ENCODE measurements at places on chromosomes 7 and 10.

DNA sequence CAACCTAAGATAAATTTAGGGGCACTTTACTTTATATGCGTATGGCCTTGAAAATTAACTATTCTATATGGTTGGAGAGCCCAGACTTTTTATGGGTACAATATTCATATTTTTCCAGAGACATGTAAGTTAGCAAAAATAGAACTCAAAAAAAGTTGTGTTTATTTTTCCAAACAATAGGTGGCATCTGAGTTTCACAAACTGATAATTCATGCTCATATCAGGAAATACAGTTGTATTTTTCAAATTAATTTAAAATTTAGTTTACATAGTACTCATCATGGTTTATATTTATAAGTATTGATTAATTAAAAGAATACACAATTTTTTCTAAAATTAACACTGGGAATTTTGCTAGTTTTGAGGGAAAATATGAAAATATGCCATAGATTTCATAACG lies 34.6 kb downstream of the ANKRD7 start:
- DNase-seq: no peak

DNA sequence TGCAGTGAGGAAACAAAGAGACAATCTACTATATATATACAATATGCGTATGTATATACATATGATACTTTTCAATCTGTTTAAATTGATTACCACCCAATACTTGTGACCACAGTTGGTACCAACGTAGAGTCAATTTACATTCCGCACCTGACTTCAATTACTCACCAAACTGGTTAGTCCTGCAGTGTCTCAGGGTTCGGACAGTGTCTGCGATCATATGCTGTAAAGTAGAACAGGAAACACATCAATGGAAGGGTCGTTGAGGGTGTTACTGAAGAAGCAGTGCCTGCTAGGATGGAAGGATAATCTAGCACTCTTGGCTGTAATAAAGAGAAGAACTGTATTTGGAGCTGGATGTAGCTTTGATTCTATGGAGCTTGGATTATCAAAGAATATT lies 179.7 kb upstream of the CDCA7L start:
- no peak for DNase-seq

- DNase-seq: no peak
Observed at GRCh38 chr7:82530361-82530760, 86.8 kb upstream of the CACNA2D1 start.

DNA sequence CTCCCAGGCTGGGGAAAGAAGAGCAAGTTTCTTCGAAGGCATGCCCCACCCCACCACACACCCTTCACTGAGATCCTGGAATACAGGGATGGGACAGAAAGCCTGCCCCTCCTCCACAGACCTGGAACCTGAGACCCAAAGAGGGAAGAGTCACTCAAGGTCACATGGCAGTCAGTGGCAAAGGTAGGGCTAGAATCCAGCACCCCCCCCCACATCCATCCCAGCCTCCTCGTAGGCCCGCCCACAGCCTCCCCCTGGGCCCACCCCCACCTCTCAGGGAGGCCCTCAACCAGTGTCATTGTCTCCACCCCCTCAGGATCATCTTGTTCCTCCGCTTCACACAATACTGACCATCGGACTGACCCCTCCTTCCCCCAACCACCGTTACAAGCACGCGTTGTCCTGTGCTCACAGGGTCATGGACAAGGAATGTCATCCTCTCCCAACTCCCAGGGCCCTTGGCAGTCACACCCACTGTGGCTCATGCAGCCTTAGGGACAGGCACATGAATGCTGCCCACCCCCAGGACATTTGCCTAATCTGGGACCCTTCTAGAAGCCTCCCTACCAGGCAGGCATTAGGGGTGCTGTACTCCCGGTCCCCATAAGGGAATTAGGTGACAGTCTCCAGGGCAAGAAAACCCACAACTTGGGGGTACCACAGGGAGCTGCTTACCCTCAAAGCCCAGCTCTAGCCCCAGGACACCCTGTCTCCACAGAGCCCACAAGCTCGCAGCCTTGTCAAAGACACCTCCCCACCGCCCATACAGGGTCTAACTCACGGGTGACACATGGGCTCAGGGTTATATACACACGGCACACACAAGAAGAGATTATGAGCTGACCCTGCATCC lies 1.4 kb downstream of the KCNH2 start:
- DNase-seq: peak; percentile 45

- no peak for DNase-seq
Observed at GRCh38 chr7:26052706-26053105, 99.3 kb upstream of the NFE2L3 start.

GRCh38 chr10:124356701-124357560 lies 61.8 kb downstream of the OAT start:
- no peak for DNase-seq

GRCh38 chr7:17058568-17058967 lies 176.8 kb upstream of the AGR3 start:
- no peak for DNase-seq

DNA sequence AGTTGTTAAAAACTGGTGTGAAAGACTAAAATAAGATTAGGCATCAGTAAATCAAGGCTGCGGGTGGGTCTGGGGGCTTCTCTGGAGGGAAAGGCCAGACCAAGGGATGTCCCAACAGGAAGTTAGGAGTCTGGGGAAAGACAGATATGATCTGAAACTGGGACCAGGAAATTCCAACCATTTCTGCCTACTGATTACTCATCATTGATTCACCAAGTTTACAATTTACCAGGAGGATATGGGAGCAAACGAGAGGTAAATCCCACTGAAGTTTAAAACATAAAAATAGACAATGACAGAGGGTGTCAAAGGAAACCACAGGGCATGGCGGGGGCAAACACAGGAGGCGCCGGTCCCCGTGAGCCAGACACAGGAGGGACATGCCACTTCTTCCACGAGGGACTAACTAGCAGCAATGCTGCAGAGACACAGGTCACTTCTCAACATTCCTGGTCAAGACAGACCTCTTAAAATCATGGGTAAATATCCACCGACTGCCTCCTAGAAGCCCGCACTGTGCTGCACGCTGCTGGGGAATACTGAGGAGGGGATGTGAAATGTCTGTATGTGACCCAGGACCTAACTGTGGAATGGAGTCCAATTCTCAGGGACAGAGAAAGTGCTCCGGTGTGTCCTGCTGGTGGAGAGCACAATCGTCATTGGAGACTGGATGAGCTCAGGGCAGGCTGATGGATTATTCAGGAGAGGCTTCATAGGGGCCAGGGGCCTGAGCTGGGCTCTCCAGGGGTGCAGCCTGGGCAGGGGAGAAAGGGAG lies 153.4 kb upstream of the KLF14 start:
- no peak for DNase-seq

- peak; percentile 31 for DNase-seq
Observed at GRCh38 chr7:104643587-104644217, 315.3 kb downstream of the LHFPL3 start.

- DNase-seq: no peak
Observed at GRCh38 chr7:122588621-122589020, 110.3 kb downstream of the RNF133 start.

DNA sequence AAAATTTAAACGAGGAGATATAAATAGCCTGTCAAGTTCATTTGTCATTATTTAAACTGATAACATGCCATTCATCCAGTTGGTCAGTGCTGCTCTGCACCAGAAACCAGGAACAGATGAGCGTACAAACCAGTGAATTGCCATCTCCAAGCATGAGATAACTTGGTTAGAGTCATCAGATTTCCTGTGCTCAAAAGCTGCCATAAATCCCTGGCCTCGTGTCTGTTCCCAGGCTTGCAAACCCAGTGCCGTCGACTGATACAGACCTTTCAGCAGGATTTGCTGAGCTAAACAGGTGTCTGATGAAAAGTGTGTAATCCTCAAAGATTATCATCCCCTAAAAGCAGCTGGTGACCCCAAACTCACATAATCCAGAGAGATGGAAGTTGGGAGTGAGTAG lies 96.0 kb upstream of the SAMD8 start:
- peak; percentile 52 for DNase-seq

DNA sequence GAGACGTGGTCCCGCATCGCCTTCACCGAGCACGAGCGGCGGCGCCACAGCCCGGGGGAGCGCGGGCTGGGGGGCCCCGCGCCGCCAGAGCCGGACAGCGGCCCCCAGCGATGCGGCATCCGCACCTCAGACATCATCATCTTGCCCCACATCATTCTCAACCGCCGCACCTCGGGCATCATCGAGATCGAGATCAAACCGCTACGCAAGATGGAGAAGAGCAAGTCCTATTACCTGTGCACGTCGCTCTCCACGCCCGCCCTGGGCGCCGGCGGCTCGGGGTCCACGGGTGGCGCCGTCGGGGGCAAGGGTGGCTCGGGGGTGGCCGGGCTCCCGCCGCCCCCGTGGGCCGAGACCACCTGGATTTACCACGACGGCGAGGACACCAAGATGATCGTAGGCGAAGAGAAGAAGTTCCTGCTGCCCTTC lies 737 bp downstream of the CNNM2 start:
- DNase-seq: no peak

DNA sequence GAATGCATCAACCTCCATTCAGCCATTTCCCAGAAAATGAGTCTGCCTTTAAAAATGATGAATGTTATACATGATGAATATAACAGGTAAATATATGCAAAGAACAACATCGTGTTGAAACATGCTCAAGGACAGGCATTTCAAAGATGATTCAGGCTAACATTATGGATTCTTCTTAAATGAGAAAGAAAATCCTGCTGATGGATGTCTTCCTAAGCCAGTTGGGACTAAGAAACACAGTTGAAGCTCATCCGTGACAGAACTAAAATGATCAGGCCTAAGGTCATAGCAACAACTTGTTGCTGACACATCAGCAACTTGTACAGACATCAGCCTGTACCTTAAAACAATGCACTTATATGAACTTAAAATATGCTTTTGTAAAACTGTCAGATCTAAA lies 267.9 kb downstream of the MAGI2 start:
- no peak for DNase-seq

DNA sequence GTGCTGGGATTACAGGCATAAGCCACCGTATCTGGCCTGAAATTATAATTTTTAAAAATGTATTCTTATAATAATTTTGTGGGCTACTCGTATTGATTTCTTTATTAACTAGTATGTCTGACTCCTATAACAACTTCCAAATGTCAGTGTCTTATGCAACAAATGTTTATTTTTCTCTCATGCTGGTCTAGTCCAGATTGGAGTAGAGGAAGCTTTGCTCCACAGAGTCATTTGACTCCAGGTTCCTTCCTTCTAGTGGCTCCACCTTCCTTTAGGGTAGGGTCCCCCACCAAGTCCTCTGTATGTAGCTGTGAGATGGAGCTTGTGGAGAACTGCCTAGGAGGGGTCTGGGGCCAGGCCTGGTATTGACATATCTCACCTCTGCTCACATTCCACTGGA lies 8.7 kb downstream of the CEP55 start:
- DNase-seq: no peak

DNA sequence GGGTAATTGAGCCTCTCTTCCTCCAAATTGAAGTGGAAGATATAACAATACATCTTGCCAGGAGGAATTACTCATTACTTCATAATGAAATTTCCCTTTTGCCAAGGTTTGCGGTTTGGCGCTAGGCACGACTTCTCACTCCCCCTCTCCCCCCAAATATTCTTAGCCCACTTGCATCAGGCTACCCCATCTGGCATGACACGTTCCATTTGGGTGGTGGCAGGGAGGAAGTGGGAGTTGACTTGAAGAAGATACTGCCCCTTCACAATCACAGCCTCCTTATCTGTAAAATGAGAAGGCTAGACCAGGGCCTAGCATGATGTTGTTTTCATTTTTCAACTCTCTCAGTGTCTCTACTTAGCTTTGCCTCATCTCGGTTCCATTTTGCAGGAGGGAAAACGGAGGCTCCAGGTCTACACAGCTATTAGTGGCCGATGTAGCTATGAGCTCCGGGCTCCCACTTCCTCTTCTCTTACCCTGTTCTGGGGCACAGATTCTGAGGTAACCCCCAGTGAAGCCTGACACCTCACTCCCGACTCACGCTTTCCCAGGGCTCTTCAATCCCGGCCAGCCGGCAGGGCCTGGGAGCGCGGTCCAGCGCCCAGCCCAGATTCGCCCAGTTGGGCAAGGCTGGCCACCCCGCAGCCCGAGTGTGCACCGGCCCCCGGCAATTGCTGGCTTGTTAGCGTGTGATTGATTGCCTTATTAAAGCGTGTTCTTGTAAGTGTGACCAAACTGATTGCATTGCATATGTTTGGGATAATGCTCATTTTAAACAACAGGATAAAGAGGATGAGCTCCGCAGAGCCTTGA lies 6.5 kb downstream of the EVX1 start:
- no peak for DNase-seq

- DNase-seq: no peak
Observed at GRCh38 chr7:1241603-1242255, 9.1 kb downstream of the UNCX start.

DNA sequence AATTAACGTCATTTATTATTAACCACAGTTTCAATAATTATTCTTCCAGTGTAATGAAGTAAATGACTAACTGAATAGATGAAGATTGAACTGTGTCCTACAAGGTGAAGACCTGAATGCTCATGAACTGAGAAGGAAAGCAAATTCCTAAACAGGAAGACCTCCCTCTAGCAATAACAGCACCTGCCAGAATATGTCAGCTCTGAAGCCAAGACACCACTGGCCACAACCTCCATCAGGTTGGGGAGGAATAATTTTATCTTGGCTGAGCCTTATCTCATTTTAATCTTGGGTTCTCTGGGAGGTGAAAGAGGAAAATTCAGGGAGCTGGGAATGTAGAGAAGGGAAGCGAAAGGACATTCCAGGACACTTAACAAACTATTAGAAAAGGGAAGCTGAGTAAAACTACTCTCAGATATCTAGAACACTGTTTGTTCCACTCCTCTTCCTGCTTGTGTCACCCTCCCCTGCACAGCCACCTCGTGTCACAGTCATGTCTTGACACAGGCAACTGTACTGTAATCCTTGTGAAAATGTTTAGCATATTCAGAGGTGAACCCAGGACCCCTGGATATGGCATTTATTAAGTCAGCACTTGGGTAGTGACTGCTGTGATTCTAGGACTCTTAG lies 4.6 kb upstream of the SLC13A1 start:
- DNase-seq: peak; percentile 69

DNA sequence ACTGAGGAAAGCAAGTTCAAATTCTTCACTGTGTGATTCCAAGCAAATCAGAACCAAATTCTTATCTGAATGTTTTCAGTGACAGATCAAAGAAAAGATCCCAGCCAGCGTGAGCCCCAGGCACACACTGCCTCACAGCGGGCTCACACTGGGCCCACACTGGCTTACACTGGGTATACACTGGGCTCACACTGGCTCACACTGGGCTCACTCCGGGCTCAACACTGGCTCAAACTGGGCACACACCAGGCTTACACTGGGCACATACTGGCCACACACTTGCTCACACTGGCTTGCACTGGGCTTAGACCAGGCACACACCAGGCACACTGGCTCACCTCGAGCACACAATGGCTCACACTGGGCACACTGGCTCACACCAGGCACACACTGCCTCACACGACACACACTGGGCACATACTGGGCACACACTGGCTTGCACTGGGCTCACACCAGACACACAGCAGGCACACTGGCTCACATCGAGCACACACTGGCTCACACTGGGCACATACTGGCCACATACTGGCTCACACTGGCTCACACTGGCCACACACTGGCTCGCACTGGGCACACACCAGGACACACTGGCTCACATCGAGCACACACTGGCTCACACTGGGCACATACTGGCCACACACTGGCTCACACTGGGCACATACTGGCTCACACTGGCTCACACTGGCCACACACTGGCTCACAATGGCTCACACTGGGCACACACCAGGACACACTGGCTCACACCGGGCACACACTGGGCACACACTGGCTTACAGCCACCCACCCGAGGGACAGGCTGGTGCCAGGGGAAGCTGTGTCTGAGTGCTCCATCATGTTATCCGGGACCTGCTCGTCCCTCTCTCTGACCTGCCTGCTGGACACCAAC lies 156.3 kb downstream of the PTPRN2 start:
- no peak for DNase-seq

GRCh38 chr7:155454183-155455112 lies 3.5 kb upstream of the EN2 start:
- DNase-seq: no peak
